ENCODE measurements at places on chromosomes 1 and 21.

GRCh38 chr1:13682444-13682843 lies 17.5 kb upstream of the PRDM2 start:
- DNase-seq, result no peak

DNA sequence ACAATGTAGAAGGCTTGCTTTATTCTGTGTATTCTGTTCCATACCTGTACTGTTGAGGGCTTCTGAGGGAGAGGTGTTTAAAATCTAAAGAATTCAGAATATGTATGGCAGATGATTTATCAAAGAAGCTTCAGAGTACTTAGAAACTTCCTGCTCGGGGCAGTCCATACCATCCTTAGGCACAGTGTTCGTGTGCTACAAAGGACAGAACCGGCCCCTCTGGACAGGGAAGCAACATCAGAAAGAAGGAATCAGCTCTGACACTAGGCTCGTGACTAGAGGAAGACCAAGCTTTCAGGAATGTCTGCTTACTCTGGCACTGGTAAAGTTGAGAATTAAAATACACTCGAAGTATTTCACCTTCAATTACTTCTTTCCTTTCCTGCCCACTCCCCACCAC lies 14.1 kb downstream of the SELP start:
- no peak for DNase-seq

DNA sequence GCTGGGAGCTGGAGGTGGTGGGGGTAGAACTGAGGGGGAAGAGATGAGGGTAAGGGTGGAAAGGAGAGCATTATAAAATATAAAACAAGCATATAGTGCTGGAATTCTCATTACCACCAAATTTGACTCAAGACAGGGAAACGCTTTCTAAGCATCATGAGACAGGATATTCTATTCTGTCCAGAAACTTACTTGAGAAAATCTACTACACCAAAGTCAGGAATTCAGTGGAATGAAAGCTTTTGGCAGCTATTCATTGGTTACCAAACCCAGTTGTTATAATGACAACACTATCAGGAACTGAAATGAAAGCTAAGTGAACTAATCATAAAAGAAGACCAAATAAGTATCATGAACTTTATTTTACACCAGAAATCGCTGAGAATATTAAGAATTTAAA lies 14.5 kb downstream of the AIDA start:
- no peak for DNase-seq

DNA sequence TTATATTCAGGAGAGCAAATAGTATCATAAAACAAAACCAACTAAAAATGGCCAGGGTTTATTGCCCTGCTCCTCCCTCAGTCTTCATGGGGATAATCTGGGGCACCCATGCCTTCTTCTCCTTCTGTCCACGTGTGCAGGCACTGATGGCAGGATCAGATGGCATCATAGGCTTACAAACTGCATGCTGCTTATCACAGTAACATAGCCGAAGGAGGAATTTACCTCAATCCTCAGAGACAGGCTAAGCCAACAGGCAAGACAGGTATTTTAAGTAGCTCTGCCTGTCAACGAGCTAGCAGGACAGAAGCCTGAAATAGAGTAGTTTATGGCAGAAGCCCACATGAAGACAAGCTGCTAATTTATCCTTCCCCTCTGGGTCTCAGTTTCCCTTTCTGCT lies 9.4 kb downstream of the LAMB3 start:
- no peak for DNase-seq

GRCh38 chr1:56501426-56501825 lies 77.9 kb downstream of the PLPP3 start:
- DNase-seq, result no peak

DNA sequence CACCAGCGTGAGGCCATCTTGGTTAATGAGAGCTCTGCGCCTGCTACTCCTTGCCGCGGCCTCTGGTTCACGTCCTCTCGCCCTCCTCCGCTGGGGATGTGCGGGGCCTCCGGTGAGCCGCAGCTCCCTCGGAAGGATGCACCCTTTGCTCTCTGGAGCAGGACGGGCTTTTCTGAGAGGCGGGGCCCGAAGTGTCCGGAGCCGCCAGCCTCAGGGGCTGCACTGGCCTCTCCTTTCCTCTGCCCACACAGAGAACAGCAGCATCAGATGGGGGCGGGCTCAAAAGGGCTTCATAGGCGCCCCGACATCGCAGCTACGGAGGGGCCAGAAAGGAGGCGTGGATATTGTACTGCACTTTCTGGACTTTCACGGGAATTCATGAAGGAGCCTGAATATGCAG lies 284.7 kb downstream of the CAMTA1 start:
- no peak for DNase-seq

GRCh38 chr1:165717918-165718515 lies 19.7 kb upstream of the ALDH9A1 start:
- DNase-seq, result peak; percentile 23

DNA sequence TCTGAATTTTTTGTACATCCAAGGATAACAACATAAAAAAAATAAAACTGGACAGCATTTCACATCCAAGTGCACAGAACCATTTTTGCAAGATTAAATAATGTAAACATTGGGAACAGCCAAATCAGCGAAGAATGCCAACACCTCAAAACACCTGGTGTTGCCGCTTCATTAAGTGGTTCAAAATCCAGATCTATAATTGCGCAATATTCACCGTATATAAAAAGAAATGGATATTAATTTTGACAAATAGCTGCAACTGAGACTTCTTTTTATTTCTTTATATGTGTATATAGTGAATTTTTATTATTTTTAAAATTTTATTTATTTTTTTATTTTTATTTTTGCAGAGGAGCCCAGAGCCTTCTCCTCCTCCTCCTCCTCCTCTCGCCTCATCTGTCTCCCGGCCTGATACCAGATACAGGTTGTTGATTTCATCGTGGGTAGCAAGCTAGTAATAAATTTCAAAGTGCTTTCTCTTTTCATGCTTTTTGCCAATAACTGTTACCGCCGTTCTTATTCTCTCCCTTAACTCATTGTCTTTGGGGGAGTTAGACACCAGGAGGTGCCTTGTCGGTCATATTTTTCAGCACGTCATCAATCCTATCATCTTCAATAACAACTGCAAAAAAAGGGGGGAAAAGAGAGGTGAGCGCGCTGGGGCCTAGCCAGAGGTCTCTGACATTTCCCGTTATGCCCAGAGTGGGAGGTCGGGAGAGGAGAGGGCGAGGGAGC lies 2.7 kb downstream of the CAMK2N1 start:
- DNase-seq, result no peak

GRCh38 chr1:84155517-84155916 lies 11.4 kb downstream of the PRKACB start:
- no peak for DNase-seq

GRCh38 chr1:66262208-66262963 lies 271.6 kb upstream of the SGIP1 start:
- no peak for DNase-seq

GRCh38 chr1:33667386-33668282 lies 195.2 kb downstream of the ZSCAN20 start:
- DNase-seq, result no peak

DNA sequence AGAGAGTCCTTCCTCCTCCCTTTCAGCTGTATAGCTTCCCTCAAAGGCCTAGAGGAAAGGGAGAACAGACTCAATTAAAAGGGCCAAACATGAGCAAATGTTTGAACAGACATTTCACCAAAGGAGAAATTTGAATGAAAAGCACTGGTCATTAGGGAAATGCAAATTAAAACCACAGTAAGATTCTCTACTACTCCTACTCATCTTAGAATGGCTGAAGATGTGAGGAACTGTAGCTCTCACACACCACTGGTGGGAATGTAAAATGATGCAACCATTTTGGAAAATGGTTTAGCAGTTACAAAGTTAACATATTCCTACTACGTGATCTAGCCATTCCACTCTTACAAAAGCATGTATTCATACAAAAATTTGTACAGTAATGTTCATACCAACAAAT lies 253.0 kb upstream of the HOOK1 start:
- no peak for DNase-seq

DNA sequence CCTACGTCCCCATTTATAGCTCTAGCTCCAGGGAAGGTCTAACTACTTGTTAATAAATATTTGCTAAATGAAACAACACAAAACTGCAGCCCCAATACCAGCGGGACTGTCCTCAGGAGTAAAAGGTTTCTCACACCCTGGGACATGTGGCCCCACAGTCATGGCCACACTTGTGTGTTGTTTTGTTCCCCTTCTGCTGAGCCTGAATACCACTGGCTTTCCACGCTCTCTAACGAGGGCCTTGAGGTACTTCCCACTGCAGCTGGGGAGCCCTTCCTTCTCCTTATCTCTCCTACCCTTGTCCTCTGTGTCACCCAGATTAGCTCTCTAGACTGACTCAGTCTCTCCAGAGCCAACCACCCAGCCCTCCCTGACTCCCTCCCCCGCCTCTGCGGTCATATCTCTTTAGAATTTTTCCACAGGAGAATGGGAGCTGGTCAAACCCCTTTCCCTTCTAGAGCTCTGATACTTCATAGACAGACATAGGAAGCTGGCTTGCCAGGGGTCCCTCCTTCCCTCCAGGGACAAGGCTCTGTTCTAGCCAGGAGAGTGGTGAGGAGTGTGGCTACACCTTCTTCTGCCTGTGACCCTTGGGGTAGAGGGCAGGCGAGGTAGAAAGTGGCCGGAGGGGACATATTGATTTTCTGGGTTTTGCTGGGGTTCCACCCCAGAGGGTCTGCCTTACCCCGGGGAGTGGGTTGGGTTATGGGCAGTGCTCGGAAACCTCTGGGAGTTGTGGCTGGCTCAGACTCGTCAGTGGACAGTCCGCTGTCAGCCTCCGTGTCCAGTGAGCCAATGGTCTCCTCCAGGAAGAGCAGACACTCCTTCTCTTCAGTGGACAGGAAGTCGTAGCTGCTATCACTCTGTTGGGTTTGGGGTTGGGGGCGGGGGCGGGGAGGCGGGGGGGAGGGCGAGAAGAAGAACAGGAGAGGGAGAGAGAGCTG lies 8.1 kb downstream of the C1orf116 start:
- no peak for DNase-seq

- no peak for DNase-seq
These were observed 57.2 kb downstream of the EDN2 start for GRCh38 chr1:41427122-41427913.

GRCh38 chr1:227323967-227324268 lies 5.6 kb upstream of the CDC42BPA start:
- no peak for DNase-seq

DNA sequence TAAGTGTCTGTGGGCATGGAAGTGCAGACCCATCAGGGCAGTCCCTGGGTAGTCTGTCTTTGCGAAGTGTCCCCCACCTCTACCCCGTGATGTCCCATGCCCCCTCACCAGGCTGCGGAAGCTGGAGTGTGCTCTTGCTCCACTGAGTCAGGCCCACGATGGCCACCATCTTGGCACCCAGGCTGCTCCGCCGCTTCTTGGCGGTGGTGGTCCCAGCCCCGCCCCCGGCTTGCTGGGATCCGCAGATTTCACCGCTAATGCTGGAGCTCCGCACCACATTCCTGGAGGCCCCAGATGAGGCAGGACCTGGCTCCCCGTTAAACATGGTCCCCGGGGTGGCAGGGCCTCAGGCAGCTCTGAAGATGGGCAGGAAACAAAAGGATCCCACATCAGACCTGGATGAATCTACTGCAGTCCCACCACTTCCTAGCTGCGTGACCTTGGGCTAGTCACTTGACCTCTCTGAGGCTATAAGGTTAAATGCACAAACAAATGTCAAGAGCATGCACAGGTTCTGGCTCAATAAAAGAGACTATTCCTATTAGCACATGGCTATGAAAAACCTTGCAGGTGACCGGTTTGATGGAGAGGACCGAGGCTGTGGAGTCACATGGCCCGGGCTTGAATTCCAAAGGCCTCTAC lies 23.8 kb downstream of the RIMS3 start:
- DNase-seq, result no peak

- DNase-seq, result no peak
These were observed 27.8 kb downstream of the NTPCR start for GRCh38 chr1:232978091-232978634.

DNA sequence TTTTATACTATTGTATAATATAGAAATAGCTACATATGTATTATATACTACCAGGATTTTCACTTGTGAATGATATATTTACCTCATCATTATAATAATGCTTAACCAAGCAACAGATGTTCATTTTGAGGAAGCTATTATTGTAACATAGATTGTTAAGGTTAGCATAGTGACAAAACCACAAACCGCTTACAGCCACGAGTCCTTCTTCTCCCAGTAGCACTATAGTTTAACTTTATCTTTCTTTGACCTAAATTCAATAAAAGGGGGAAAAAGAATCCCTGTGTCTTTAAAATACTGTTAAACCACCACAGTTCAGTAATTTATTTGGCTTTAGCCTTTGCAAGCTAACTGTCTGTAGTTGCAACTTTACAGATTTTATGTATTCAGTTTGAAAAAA lies 1039.4 kb upstream of the B3GALT2 start:
- DNase-seq, result no peak

GRCh38 chr21:17925899-17926298 lies 106.7 kb upstream of the C21orf91 start:
- DNase-seq, result peak; percentile 59

GRCh38 chr1:32208469-32208868 lies 420 bp upstream of the DCDC2B start:
- DNase-seq, result no peak

DNA sequence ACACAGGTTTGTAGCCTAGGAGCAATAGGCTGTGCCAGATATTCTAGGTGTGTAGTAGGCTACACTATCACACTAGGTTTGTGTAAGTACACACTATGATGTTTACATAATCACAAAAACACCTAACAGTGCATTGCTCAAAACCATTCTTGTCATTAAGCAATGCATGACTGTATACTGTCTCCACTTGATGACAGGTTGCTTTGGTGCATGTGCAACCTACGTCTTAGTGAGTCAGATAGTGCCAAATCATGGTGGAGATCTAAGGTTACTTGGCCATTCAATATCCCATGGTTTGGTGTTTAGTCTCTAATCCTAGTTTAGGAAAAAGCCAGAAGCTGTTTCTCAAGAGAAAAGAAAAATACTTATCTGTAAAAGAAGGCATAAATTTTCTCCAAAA lies 181.1 kb downstream of the KCNK2 start:
- no peak for DNase-seq

DNA sequence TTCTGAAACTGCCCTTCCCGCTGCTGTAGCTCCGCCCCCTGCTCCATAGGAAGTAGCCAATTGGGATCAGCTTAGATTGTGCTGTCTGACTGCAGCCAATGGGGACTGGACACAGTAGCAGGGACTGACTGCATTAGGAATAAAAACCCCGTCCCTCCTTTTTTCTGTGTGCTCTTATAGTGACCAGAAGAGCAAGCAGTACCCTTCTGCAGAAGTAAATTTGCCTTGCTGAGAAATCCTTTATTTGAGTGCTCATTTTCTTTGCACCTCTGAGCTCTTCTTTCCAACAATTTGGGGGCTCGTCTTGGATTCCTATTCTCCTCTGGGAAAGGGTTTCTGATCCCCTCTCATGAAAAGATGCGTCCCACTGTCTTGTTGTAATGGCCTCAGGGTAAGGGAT lies 16.2 kb downstream of the OR2L13 start:
- DNase-seq, result no peak

- DNase-seq, result peak; percentile 14
These were observed 90.1 kb downstream of the OMA1 start for GRCh38 chr1:58456470-58456869.

- no peak for DNase-seq
These were observed 22.0 kb downstream of the THAP3 start for GRCh38 chr1:6646499-6647148.

DNA sequence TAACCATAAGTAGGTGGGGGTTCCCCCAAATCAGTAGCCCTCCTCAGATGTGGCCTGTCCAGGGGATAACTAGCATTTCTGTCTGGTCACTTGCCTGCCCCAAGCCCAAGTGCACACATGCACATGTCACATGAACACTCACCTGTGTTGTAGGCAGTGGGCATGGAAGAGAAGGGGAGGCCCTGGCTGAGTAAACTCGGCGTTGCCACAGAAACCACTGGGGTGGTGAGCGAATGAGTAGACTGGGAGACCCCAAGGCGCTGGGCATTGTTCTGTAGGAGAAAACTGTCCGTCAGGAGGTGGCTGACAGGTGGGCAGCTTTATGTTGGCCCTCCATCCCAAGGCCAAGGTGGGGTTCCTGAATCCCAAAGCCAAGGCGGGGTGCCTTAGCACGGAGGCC lies 25.6 kb downstream of the MEF2D start:
- DNase-seq, result no peak

Measured in NCI-H446 treated with DMSO at 0.1 percent for 48 hours (cell line).